ENCODE measurements at places on chromosomes 1 and 21.

DNA sequence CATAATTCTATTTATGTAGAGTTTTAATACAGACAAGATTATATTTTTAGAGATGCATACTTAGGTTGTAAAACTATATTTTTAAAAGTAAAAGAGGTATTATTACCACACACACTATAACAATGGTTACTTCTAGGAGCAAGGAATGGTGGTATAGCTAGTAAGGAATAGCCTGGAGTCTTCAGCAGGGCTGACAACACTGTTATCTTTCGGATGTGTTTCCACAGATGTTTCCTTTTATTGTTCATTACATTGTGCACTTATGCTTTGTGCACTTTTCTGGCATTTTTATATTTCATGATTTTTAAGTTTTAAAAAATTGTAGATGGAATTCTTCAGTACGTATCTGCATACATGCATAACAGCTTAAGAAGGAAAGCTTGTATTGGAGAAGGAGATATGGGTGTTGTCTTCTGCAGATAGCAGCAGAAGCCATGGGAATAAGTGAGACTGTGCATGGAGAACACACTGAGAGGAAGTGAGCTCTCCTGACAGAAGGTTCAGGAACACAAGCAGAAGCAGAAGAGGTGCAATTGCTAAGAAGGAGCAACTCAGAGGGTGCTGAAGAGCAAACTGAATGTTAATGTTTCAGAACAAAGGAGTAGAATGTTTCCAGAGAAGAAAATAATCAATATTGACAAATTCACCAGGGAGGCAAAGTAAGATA, 91.8 kb downstream of the UCHL5 start:
- no peak for DNase-seq

- DNase-seq = no peak
These were observed 30.1 kb upstream of the ENO1 start for GRCh38 chr1:8908388-8909151.

DNA sequence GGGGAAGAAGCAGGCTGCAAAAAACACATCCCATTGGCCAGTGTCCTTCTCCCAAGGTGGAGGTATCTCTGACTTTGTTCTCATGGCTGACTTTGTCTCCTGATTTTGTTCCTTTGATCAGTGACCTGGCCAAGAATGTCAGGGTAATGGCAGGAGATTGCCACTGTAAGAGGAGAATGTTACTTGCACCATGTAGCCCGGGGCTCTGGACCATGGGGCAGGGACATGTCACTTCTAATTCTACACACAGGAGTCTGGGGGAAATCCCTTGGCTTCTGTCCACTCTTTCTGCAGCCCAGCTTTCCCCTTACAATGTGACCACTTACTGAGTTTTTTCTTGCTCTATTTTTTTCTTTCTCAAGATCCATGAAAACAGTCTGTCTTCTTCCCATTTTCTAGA, 87.7 kb upstream of the LRRN2 start:
- DNase-seq = no peak

GRCh38 chr21:38658511-38658910, 147.2 kb upstream of the ETS2 start:
- DNase-seq = no peak
